ENCODE measurements at places on chromosomes 16 and 17.

GRCh38 chr16:87855852-87856715 is 13.2 kb downstream of the SLC7A5 start:
- peak; percentile 60 for DNase-seq

DNA sequence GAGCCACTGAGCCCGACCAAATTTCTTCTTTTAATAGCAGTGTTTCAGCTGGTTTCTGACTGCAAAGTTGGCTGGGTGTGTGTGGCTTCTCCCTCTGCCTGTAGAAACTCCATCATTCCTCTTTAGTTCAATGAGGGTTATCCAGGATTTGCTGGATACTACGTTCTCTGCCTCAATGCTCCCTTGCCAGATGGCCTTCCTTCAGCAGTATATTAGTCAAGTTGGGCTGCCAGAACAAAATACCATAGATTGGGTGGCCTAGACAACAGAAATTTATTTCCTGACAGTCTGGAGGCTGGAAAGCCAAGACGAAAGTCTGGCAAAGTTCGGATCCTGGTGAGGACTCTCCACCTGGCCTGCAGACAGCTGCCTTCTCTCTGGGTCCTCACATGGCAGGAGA is 103.7 kb downstream of the NOG start:
- DNase-seq = no peak

- DNase-seq = no peak
Observed at GRCh38 chr17:81499601-81499970, 13.0 kb downstream of the ACTG1 start.

DNA sequence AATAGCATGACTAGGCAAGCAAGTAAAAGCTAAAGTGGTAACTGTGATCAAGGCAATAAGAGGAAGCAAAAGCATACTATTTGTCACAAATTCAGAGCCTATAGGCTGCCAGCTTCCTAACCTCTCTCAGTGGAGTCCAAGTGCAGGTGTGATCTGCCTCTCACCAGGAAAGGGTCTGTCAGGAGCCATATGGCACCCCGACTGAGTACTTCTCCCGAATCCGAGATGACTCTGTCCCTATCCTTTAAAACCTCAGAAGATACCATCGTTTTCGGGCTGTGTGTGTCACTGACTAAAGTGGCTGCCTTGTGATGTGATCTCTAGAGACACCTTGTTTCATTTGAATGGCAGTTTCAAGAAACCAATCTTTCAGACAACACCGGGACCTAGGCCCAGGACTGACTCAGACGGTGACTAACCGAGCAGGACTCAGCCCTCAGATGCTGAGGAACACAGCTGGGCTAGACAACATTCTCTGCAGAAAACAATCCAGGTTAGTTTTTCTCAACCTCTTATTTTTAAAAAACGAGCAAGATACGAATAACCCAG is 63.6 kb downstream of the SMG6 start:
- peak; percentile 57 for DNase-seq

DNA sequence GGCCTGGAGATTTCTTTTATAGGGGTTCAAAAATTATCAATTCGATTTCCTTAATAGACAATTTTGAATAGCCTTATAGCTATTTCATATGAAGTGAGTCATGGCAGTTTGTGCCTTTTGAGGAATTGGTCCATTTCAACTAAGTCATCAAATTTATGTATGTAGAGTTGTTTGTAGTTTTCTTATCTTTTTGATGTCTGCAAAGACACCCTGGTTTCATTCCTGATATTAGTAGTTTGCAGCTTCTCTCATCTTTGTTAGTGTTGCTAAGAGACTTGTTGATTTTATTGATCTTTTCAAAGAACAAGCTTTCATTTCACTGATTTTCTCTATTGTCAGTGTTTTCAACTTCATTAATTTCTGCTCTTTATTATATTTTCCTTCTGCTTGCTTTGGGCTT is 44.2 kb downstream of the N4BP1 start:
- DNase-seq = peak; percentile 52

GRCh38 chr16:84775262-84775810 is 44.4 kb upstream of the CRISPLD2 start:
- no peak for DNase-seq

- DNase-seq = no peak
Observed at GRCh38 chr16:16143931-16144330, 79.4 kb downstream of the ABCC6 start.

GRCh38 chr16:35182043-35182677 is 1722.7 kb downstream of the TP53TG3F start:
- no peak for DNase-seq
